Posterior vena cava (tissue), 2 donors: ENCODE measurements at places on chromosomes 7 and 10. TPM values are rescaled to one million over a fixed set of nuclear protein-coding genes. Genes with fewer than 3 reads are reported as not detected.

The GHRHR gene
- 1.2 TPM for total RNA-seq

DNA sequence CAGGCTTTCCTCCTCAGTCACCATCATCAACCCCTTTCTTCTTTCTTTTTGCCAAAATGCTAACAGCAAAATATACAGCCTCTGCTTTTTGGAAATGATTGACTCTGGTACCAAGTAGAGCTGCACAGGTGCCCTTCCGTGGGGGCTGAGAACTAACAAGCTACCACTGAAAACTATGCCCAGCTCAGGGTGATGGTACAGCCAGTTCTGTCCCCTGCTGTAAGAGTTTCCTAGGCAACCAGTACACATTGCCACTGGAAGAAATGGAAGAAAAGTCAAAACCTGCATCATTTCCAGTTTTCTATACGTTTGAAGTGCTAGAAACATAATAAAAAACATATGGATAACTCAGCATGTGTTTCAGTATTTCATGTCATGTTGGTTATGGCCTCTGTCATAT is 297.5 kb downstream of the PRKG1 start:
- no peak for DNase-seq

- no peak for DNase-seq
Measured at GRCh38 chr7:120131096-120131839, 141.7 kb upstream of the KCND2 start.

GRCh38 chr7:22108151-22108845 is 162.6 kb upstream of the CDCA7L start:
- no peak for DNase-seq

GRCh38 chr7:31192986-31193385 is 140.9 kb downstream of the ADCYAP1R1 start:
- peak; percentile 83 for DNase-seq

- DNase-seq = no peak
Measured at GRCh38 chr10:29823553-29824080, 188.8 kb upstream of the SVIL start.

DNA sequence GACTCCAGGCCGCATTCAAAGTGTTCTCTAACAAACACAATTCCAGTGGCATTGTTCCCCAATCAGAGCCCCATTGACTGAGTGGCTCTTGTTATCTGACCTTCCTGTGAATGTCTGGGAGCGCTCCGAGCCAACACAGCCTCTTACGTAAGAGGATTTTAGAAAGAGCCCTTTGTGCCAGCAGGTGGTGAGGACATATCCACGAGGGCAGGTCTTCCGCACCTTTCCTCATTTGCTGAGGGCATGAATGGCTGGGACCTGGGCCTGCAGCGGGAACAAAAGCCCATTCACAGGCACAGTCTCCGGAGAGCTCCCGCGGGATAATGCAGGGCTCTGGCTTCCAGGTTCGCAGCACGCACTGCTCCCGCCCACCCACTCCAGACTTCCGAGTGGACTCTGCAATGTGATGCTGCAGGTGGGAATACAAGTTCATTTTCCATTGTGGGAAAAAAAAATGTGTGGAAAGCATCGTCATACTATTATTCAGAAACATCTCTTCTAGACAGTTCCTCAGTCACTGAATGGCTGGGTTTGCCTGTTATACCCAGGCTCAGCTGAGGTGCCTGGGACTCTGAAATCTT is 295.0 kb upstream of the IGFBP3 start:
- no peak for DNase-seq

The CCDC146 gene
- total RNA-seq = 12.7 TPM

DNA sequence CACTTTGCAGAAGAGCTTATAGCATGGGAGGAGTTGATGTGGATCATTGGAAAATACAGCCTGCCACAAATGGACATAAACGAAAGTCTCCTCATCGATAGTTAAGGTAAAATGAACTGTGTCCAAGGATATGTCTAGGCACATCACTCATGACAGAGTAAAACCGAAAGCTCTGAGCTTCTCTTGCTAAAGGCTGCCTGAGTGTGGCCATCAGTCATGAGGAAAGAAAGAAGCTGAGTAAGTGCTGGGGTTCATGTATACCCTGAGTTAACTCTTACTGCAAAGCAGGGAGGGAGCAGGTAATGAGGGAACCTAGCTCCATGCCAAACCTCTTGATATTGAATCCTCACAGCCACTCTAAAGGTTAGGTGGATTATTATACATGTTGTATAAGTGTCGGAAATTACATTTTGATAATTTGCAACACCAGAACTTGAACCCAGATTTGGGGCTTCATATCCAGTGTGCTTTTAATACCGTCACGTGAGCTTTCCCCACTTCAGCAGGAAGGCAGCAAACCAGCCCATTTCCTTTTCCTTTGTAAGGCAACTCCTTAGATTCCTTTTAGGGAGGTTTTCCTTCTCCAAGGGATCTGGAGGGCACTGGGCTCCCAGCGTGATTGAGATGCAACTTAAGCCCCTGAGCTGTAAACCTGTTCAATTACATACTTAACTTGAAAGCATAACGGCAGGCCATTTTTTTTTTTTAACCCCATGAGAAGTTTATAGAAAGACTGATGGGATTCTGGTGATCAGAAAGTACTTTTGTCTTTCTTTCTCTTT is 215.0 kb downstream of the PHF14 start:
- no peak for DNase-seq

- DNase-seq = no peak
Measured at GRCh38 chr7:141301544-141301943, 227.7 kb downstream of the TMEM178B start.

The CFAP46 gene
- total RNA-seq = 0.81 TPM

- DNase-seq = no peak
Measured at GRCh38 chr10:8137726-8138125, 83.2 kb downstream of the GATA3 start.

DNA sequence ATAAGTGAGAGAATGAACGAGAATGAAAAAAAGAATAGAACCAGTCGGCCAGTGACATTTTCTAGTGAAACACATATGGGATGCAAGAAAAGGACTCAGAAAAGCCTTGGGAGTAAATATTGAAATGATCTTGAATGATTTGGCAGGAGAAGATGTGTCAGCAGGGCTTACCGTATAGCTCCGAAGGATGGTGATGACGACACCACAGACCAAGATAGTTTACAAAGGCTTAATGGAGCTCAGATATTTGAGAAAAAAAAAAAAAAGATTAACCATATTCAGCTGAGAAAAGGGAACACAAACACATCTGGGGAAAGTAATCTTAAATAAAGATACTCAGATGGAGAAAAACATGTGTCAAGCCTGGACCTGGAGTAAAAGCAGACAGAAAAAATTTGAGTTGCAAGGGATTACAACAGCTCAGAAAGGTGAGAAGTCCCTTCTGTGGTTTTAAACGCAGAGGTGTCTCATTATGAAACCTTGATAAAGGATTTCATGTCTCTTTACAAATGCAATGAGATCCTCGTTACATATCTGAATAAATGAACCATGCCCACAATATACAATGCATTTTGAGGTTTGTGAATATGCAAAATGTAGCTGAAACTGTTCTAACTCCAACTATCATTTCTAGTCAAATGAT is 36.0 kb downstream of the DNAJB9 start:
- DNase-seq = no peak

The ANXA8L1 gene
- total RNA-seq = not detected

DNA sequence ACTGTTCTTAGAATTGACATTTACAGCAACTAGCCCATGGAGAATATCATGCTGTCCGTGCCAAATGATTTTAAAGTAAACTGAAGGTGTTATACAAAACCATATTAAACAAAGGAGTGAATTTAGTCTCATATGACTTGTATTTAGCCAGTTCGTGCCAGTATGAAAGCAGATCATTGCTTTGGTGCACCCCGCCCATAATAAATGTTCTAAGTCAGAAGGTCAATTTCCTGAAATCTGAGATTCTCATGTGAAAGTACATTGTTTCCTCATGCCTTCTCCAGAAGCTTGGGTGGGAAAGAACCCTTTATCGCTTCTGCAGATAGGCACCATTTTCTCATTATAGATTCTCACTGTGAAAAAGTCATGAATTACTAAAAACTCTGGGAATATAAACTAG is 106.4 kb downstream of the CAMK1D start:
- DNase-seq = no peak

- DNase-seq = no peak
Measured at GRCh38 chr10:17872191-17873091, 63.3 kb downstream of the MRC1 start.

DNA sequence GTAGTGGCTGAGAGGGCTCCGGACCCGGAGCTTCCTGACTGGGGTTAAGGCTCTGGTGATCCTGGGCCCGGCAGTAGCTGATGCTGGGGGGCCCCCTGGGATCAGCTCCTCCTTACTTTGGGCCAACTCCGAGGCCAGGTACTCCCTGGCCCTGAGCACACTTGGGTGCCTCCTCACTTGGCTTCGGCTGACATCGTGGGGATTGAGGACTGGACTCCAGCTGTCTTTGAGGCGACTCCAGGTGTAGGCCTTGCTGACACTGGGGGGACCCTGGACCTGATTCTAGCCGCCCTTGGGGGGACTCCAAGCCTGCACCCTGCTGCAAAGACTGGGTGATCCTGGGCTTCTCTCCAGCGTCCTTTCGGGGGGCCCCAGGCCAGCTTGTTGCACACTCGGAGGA is 170.5 kb downstream of the HIBADH start:
- DNase-seq = no peak

The DIP2C gene
- total RNA-seq = 45.6 TPM

The C10orf71 gene
- 0.23 TPM for total RNA-seq

- DNase-seq = peak; percentile 81
Measured at GRCh38 chr7:100431286-100431735, 1.7 kb downstream of the MEPCE start.

The SPDYE6 gene
- not detected for total RNA-seq

The MSMB gene
- total RNA-seq = not detected

The VAX1 gene
- not detected for total RNA-seq

DNA sequence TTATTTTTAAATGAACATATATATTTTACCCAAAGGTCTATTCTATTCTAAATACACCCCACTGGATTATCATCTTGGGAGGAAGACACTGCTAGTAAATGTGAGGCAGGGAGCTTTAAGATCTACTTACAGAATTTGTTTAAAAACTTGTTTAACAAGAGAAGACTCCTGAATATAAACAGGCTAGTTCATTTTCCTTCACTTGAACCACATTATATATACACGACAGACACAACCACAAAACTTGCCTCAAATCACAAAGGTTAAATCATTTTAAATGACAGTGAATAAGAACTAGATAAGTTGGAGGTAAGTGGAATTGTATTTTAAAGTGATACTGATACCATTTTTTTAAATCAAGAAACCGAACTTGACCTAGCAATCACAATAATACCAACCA is 109.2 kb downstream of the ATE1 start:
- no peak for DNase-seq

The ANAPC16 gene
- total RNA-seq = 77.4 TPM

The ZNF239 gene
- total RNA-seq = 5.1 TPM

DNA sequence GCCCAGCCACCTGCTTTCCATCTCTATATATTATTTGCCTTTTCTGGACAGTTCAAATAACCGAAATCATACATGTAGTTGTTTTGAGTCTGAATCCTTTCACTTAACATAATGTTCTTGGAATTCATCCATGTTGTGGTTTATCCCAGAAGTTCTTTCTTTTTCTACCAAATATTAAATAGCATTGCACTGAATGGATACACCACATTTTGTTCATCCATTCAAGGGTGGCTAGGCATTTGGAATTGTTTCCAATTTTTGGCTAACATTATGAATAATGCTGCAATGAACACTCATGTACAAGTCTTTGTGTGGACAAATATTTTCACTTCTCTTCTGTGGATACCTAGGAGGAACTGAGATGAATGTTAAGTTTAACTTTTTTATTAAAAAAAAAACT is 18.0 kb downstream of the DNAJC1 start:
- DNase-seq = no peak

- no peak for DNase-seq
Measured at GRCh38 chr7:21948364-21948763, 2.7 kb upstream of the CDCA7L start.

The CPXM2 gene
- 98.3 TPM for total RNA-seq

GRCh38 chr10:74306227-74306982 is 155.4 kb downstream of the ADK start:
- DNase-seq = no peak

DNA sequence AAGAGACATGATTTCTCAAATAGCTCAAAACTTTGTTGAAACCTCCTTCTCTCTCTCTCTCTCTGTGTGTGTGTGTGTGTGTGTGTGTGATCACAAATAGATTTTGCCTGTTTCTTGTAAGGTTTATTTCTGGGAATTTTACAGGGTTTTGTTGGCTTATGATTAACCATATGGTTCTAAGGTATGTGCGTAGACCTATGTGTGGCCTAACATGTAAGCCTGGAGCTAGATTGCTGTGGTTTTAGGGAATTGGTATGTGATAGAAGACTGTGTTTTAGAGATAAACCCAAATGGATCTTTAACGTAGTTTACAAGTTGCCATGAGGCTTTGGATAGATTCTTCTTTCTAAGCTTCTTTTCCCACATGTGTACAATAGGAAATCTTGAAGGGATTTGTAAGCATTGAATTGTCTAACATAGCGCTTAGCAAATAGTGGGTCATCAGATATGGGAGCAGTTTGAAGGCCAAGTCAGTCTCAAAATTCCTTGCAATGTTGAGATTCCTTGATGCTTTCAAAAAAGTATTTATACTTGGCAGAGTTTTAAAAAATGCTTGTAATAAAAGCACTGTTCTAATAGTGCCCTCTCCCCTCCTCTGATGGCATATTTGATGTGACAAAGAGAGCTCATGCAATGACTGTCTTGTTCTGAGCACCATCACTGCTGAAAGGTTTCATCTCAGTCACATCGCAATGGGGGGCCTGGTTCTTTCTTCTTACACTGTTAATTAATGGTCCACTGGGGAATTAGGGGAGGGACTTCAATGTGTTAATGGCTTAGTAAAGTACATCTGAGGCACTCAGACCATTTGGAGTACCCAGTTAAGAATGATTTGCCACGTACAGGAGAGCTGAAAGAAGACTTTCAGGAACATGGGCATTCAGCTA is 118.2 kb downstream of the SNX10 start:
- no peak for DNase-seq

The FBXL13 gene
- 1.7 TPM for total RNA-seq

The KLF14 gene
- total RNA-seq = 0.23 TPM

The DCLRE1C gene
- 12.0 TPM for total RNA-seq

The TACC2 gene
- total RNA-seq = 54.6 TPM

The SLC16A9 gene
- total RNA-seq = 6.1 TPM

- no peak for DNase-seq
Measured at GRCh38 chr10:35219292-35219691, 92.6 kb downstream of the CREM start.

DNA sequence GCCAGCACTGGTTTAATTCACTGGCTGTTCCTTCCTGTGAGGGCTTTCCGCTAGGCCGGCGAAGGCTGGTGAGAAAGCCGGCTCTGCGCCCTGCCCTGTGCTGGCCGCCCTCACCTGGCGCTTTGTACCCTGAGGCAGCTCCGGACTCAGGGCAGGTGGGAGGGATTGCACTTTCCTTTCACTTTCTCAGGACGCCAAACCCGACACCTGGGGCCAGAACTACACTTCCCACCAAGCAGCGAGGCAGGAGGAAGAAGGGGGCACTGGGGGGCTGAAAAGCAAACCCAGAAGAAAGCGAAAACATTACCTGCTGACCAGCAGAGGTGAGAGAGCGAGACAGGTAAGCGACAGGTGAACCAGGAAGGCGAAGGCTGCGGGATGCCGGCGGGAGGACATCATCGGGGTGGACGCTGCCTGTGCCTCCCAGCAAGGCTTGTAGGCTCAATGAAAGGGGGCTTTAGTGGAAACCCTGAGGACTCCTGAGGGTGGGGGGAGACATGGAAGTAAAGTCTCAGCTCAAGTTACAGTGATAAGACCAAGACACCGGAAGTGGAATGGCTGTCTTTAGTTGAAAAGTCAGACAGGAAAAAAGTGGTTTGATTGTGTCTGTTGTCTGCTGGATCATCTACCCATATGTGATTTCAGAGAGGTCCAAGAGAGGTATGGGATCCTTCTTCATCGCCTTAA is at the start of gene RAB19:
TSS of gene RAB19 (plus strand) at position 181 of the 687 bp plus-strand sequence. CDS start 3,589 bp downstream, outside the sequence.
- peak; percentile 71 for DNase-seq

The CYP3A4 gene
- not detected for total RNA-seq

- peak; percentile 80 for DNase-seq
Measured at GRCh38 chr10:33277135-33277536, 57.3 kb downstream of the NRP1 start.
